ENCODE measurements at places on chromosomes 2 and 18.
A peak's percentile ranks its signal among the peaks of the same experiment; 100 is the strongest.

DNA sequence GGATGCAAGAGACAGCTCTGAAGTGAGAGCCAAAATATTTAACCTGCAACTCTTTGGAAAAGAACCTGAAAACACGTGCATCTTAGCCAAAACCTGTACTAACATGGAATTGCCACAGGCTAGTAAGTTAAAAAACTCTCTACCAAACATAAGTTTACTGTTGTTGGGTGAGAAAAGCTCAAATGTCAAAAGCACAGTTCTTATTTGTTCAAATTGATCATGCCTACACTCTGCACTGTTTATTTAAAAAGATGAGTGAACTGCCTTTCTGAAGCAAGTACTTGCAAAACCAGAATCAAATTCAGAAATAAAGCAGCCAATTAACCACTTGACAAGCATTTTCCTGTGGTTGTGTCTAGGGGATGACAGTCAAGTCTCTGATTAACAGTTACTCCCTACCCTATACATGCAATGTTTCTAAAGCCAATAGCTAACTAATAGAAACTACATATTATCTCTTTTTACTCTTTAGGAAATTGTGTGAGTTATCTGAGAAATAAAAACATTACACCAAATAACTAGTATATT lies 5.6 kb downstream of the IKZF2 start:
- DNase-seq, result peak; percentile 22

DNA sequence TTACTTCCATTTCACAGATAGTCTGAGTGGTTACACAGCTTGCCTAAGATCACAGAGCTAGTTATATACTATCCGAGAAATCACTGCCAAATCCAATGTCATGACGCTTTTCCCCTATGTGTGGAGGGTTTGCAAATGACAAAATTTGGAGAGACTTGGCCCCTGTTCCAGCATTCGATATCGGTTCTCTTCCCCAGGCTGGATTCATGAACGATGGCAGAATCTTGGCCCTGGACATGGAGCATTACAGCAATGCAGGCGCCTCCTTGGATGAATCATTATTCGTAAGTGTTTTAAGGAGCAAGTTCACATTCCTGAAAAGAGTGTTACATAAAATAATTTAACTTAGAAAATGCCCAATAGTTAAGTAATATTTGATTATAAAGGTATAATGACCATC lies 55.1 kb downstream of the AOX1 start:
- no peak for DNase-seq

GRCh38 chr2:26270373-26270772 lies 25.6 kb downstream of the HADHB start:
- no peak for DNase-seq

DNA sequence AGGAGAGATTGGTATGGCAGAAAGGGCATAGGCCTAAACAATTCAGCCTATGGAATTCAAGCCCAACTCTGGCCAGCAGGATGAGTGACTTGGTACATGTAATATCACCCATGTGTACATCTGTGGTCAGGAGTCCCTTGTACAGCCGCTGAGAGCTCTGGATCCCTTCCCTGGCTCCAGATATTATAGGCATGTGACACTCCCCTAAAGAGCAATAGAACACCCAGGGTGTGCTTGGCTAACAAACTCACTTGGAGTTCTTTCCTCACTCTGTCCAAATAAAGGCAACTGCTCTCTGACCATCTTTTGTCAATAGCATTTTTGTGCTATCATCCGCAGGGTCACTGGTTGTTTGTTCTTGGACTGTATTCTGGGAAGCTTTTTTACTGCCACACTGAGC lies 197.4 kb upstream of the NCKAP5 start:
- no peak for DNase-seq

DNA sequence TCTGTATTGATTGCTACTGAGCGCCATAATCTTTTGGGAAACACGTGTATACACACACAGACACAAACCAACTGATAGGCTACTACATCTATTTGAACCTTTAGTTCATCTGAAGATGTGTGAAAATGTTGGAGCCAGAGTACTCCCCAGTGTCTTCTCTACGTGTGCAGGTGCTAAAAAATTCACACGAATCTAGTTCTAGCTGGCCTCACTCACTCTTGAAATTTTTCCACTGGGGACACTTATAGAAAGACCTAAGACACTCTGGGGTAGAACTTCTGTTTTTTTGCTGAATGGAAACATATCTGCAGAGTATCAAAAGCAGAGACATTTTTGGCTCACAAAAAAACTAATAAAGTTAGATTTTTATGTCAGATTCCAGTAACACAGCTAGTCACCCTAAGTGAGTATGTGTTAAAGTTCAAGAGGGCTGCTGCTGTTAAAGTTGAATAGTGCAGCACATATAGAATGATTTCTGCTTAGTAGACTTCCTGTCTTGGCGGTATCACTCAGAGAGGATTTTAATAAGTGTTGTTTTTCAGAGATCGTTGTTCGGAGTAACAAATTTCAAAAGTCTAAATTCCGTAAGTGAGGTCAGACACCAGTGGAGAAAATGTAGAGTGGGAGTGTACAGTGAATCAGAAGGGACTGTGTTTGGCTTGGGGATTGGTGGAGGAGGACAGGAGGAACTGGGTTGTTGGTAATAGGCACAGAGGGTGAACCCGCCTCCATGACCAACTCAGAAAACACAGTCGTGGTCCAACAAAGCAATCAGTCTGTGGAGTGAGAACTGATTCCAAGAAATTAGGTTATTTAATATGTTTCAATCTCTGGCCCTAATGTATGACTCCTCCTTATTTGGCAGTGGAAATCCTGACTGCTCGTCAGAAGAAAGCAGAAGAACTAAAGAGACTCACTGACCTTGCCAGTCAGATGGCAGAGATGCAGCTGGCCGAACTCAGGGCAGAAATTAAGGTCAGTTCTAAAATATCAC lies 43.1 kb downstream of the KCTD18 start:
- no peak for DNase-seq

DNA sequence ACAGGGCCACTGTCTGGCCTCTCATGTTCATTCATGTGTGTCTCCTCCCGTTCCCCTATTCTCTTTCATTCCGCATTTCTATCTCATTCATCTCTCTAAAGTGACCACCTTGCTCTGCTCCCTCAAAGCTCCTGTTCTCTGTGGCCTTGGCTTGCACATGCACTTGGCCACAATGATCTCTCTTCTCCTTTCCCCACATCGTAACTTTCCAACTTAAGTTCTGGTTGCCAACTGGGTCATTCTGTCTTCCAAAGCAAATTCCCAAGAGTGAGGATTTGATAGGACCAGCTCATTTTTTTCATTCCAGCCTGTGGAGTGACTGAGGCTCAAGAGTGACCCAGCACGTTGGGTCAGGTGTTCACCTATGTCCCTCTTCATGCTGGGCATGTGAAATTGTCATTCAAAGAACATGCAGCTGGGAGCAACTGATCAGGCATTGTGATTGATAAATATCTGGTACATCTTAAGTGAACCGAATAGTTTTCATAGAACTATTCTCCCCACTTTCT lies 14.3 kb upstream of the ITGA6 start:
- no peak for DNase-seq

DNA sequence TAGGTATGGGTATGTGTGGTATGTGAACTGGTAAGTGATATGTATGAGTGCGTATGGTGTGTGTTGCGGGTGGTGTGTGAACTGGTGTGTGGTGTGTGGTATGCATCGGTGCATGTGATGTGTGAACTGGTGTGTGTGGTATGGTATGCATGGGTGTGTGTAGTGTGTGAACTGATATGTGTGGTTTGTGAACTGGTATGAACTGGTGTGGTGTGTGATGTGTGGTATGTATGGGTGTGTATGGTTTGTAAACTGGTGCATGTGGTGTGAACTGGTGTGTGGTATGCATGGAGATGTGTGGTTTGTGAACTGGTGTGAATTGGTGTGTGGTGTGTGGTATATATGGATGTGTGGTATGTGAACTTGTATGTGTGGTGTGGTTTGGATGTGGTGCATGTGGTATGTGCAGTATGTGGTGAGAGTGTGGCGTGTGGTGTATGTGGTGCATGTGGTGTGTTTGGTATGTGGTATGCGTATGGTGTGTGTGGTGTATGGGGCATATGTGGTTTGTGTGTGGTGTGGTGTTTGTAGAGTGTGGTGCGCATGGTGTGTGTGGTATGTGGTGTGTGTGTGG lies 208.9 kb upstream of the TNP1 start:
- no peak for DNase-seq

- DNase-seq, result no peak
These were observed 407.6 kb upstream of the KCNH7 start for GRCh38 chr2:163246135-163246534.

DNA sequence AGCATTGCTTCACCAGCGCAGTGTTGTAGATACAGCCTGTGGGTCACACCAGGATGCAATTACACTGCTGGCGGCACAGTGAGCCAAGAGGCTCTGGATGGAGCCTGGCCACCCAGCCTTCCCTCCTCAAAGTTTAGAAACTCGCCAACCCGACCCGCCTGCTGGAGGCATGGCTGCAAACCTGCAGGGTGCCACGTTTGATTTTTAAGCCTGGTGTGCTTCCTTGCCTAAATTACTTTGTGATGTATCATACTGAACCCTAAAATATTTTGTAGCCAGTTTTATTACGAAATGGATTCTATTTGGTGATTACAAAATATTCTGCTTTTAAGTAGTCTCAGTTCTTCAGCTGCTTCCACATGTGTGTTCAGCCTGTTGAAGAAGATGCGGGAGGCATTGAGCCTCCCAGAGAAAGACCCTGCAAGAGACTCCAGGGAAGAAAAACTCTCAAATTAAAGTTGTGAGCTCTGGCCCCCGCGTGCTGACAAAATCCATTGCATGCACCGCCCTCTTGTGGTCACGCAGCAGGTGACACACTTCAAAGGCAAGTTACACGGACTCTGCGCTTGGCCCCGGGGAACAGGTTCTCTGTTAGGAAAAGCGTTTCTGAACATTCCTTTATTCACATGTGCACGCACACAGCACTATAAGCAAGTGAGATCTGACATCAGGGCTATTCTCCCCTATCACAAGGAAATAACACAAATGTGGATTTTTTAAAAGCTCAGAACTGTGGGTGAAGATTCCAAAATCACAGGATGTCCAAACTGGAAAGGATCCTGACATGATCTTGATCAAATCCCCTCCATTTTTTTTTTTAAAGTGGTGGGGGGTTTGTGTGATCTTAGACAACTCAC lies 63.0 kb upstream of the TWIST2 start:
- peak; percentile 45 for DNase-seq

- no peak for DNase-seq
These were observed 84.2 kb downstream of the TTC27 start for GRCh38 chr2:32711908-32712501.

DNA sequence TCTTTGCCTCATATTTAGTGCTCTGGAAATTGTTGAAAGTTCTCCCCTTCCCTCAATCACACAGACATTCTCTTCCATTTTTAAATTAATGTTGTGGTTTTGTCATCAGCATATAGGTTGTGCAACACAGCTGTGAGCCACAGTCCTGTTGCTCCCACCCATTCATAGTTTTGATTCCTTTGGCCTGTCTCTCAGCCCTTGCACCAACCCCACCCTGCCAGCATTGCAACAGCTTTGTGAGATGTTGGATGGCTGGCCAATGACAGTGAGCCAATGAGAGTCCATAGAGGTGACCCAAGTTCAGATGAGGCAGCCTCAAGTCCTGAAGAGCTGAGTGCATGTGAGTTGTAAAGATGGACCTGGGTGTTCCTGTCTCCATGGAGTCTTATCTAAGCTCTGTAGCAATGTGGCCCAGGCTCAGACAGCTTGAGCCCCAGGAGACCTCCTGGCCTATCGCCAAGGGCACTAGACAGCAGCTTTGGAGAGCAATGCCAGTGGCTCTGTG lies 775.5 kb downstream of the RNF144A start:
- DNase-seq, result peak; percentile 21

GRCh38 chr2:60872510-60872928 lies 8.9 kb upstream of the REL start:
- no peak for DNase-seq

GRCh38 chr2:216233281-216233995 lies 124.3 kb downstream of the XRCC5 start:
- DNase-seq, result no peak

GRCh38 chr2:28896906-28897305 lies 2.4 kb downstream of the WDR43 start:
- DNase-seq, result no peak

- no peak for DNase-seq
These were observed 4.4 kb downstream of the ACTR2 start for GRCh38 chr2:65231892-65232477.

Data from NCI-H1105 (cell line).